Activated T-cell treated with anti-CD3 and anti-CD28 coated beads for 48 hours (primary cell): ENCODE measurements at places on chromosomes 3 and 15.

GRCh38 chr3:42190701-42191442 lies 75.1 kb downstream of the CCK start:
- DNase-seq = peak; percentile 48

GRCh38 chr3:47425959-47426358 lies 45.1 kb downstream of the PTPN23 start:
- no peak for DNase-seq

GRCh38 chr15:90074023-90074422 lies 28.2 kb downstream of the IDH2 start:
- DNase-seq = no peak

GRCh38 chr15:46077220-46077619 lies 442.4 kb downstream of the SQOR start:
- no peak for DNase-seq

GRCh38 chr15:100919481-100920405 lies 586 bp downstream of the LRRK1 start:
- DNase-seq = peak; percentile 25

DNA sequence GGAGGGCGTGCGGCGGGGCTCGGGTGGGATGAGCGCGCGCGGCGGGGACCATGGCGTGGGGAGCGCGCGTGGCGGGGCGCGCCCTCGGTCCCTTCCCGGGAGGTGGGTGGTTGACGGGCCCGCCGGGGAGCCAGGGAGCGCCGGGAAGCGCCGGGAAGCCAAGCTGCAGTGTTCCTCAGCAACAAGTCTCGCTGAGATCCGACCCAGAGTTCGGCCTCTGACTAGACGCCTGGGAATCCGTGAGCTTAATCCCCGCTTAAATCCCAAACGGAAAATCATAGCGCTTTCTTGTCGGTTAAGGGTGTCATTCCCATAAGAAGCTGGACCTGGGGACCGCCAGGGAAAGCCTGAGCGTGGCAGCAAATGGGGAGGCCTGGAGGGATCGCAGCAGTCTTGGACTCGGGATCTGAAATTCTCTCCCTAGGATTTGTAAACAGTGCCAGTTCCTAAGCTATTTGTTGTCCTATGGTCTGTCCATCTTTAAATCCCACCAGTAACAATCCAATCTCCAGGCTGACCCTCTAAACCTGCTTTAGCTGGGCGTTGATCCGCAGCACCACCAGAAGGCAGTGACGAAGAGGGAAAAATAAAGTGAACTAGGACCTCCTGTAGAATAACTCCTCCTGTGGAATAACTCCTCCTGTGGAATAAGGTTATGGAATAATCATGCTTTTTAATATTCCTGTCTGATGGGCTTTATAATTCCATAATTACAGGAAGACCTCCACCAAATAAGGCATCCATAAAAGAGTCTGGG lies 570 bp upstream of the NEDD4 start:
- no peak for DNase-seq

DNA sequence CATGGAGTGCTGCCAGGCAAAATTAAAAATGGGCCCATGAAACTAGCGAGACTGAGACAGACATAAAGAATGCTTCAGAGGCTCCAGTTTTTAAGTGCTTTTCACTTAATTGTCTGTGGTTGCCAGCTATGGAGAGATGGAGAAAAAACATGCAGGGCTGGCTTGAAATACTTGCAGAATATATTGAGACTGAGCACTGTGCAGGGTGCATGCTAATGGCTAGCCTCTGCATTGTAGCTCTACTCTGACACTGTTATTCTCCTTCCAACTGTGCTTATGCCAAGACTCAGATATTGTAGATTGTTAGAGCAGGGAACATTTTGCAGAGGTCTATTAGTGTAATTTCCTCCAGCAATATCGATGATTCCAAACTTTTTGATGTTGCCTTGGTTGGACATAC lies 735.0 kb downstream of the PDCD6IP start:
- no peak for DNase-seq

DNA sequence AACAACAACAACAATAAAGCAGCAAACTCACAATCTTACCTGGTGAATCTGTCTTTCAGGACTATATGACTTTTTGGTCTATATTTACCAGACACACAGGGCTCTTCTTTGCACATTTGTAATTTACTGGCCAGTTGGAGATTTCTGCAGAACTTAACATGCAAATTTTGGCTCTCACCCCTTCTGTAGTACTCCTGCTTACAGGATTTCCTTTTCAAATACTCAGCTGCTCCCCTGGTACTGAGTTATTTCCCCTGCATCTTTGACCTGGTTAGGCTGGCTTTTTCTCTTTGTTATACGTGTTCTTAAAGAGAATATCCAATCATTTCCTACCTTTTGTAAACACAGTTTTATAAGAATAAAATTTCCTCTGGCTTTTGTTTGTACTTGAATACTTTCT lies 228.0 kb downstream of the MBNL1 start:
- no peak for DNase-seq

- no peak for DNase-seq
Observed at GRCh38 chr3:40309925-40310695, 603 bp downstream of the EIF1B start.

DNA sequence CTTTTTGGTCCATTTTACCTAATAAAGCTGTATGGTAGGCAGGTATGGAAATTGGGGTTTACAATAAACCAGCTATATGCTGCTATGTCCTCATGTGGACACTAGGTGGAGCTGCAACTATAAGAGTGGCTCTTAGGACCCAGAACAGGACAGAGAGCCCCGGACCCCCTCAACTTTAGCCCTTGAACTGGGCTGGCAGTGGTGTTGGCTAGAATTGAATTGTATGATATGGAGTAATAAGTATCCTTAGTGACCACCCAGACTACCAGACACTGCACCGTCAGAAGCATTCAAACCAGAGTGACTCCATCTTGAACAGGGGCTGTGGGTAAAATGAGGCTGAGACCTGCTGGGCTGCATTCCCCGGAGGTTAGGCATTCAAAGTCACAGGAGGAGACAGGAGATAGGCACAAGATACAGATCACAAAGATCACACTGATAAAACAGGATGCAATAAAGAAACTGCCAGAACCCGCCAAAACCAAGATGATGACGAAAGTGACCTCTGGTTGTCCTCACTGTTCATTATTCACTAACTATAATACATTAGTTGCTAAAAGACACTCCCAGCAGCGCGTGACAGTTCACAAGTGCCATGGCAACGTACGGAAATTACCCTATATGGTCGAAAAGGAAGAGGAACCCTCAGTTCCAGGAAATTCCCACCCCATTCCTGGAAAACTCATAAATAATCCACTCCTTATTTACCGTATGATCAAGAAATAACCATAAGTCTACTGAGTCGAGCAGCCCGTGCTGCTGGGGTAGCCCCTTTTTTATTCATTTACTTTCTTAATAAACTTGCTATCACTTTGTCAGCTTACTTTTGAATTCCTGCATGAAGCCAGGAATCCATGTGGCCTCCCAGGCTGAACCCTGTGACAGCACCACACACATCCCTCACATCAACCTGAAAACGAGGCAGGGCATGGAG lies 68.7 kb upstream of the BLM start:
- DNase-seq = peak; percentile 43

DNA sequence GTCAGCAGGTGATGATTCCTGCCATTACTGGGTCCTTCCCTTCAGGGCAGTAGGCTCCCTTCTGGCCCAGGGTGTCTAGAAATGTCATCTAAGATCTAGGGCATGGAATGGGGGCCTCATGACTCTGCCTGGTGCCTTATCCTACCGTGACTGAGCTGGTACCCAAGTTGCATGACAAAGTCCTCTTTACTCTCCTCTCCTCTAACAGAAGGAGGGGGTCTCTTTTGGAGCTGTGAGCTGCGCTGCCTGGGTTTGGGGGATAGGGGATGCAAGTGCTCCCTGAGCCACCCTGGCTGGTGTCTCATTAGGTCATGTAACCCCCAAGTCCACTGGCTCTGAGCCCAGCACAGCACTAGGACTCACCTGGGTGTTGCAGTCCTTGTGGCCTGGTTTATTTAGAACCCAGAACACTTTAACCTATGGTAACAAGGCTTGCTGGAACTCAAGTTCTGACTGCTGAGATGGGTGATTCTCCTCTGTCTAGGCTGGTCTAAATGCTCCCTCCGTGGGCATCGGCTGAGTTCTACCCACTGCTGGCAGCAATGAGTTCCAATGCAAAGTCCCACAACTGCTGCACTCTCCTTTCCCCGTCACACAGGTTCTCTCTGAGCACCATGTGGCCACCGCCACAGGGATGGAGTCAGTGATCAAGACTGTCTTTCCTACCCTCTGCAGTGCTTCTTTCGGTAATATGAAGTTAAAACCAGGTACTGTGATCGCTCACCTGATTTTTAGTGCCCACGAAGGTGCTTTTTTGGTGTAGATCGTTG lies 34.0 kb downstream of the XXYLT1 start:
- no peak for DNase-seq
